ENCODE measurements at places on chromosomes 2 and 18.

- DNase-seq, result no peak
These were observed 4.3 kb downstream of the KLF7 start for GRCh38 chr2:207161247-207162123.

GRCh38 chr18:60112369-60112768 lies 212.6 kb downstream of the PMAIP1 start:
- DNase-seq, result no peak

DNA sequence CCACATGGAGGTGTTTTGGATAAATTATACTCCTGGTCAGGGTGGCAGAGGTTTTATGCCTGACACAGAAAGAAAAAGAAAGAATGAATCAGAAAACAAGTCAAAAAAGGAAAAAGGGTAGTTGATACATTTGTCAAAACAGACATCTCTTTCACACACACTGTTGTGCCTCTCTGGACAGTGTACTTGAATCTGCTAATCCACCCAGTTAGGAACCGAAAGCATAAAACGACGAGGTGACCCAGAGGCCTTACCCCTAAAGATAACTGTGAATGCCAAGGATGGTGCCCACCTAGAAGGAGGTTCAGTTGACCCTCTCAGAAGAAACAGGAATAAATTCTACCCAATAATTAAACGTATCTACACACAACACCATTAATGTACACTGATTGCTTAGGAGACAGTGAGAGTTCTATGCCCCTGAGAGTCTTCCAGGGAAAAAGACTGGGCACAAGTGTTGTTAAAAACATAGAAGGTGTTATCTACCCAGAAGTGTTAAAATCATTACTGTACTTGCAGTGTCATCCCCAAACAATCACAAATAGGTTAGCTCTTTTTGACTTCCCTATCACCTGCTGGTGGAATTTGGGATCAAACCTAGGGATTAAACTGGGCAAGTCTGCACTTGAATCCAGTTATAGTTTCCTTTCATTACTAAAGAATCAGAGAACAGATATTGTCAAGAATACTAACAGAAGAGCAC lies 123.2 kb upstream of the DNAJC10 start:
- no peak for DNase-seq

DNA sequence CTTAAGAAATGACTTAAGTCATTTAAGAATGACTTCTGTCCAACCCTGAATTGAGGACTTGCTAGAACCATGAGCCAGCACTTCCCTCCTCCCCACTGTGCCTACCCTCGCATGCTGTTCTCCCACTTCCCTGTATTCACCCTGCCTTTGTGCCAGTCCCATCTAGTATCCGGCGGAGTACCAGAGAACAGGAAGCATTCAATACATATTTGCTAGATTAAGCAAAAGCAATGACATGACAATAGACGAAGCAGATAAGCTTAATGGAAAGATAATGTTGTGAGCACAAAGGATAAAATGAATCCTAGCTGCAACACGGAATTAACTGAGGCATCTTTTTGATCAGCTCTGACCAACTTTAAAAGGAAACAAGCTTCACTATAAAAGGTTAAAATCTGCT lies 328.5 kb downstream of the TDRD15 start:
- DNase-seq, result no peak

DNA sequence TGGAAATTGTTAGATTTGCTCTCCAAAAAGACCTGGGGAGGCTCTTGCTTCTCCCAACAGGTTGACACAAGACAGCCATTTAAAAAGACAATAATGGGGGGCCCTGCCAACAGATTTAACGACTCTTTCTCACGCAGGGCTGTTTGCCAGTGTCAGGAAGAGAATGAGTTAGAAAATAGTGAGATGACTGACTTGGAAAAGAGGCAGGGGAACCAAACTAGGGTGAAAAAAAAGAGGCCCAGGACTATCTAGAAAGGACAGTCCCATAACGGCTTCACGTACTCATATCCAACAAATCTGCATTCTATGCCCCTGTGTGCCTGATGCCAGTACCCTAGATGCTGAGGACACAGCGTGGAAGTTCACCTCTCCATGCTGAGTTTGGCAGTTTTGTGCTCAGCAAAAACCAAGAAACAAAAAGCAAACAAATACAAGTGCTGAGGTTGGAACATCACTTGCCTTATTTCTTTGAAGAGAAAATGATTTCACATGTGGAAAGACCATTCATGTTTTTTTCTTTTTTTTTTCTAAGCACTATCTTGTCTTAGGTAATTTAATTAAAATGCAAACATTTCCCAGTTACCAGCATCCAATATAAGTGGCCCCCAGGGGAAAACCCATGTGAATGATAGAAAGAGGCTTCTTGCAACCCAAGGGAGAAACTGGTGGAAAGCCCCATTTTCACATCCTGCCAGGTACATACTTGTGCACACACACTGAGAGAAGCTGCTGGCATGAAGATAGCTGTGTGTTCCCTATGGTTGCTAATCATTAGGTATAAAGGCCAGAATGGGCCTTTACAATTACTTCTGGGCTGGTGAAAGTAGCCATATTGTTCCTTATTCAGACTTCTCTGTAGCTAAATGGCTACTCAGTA lies 10.6 kb upstream of the WIPF1 start:
- no peak for DNase-seq

Measured in CMK (cell line).